Tibial nerve (tissue), 4 donors: ENCODE measurements at places on chromosomes 4 and X.
A peak's percentile ranks its signal among the peaks of the same experiment; 100 is the strongest.

DNA sequence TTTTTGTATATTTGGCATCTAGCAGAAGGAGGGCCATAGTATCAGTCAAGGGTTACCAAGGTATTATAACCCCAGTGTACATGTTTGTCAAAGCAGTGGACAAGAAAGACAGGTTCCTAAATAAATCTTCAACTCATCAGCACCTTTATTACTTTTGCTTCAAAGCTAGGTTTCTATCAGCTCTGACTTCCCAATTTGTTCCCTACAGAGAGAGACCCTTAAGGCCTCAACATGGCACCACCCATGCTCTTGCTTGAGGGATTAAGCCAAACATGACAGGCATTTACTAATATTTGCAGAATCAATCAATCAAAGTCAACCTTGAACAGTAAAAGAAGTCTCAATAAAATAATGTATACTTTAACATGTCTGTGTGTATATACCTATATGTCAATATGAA is 9.4 kb downstream of the TBCK start:
- DNase-seq: no peak
- peaks cover 9% of the 10 kb centered on the region for H3K36me3 ChIP-seq
- no peaks in the 10 kb centered on the region for H3K27me3 ChIP-seq

- no peaks in the 10 kb centered on the region for H3K27me3 ChIP-seq
- H3K4me3 ChIP-seq: no peak overlapping the region
- H3K4me1 ChIP-seq: no peaks in the 10 kb centered on the region
- no peak overlapping the region for H3K27ac ChIP-seq
- DNase-seq: no peak
- no peaks in the 10 kb centered on the region for H3K36me3 ChIP-seq
Measured at GRCh38 chr4:112185334-112185733, 40.1 kb downstream of the FAM241A start.

- no peak for DNase-seq
- H3K36me3 ChIP-seq: no peaks in the 10 kb centered on the region
- H3K27me3 ChIP-seq: no peaks in the 10 kb centered on the region
- no peak overlapping the region for H3K27ac ChIP-seq
Measured at GRCh38 chr4:80322716-80323115, 12.8 kb upstream of the CFAP299 start.

DNA sequence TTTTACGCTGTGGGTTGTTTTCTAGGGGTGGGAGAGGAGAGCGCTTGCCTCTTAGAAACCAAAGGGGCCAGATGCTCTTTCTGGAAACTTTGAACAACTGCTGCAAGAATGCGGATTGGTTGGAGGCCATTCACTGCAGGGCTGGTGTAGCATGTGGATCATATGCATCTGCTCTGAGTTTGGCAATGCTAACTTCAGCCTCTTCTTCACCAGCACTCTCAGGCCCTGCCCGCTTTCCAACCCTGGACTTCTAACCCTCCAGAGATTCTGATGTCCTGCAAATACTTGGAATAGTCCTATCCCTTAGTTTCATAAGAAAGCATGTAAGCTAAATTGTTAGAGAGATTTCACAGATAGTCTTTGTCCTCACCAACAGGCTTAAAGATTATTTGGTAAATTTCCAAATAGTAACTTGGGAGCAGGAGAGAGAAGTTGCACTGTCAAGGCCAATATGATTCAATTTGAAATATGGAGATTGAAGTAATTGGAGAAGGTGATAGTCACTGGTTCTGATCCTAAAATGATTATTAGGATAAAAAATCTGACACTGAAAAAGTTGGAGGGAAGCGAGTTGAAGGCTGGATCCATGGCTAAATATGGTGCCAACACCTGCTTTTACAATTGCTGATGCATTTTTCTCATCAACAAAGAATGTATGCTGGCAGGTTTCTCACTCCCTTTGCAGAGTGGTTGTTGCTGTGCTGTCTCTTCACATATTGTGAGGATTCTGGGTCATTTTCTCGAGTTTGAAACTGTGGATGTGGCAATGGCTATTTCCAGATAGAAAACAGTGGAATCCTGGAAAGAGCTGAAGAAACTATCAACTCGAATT is 210.4 kb downstream of the PTTG2 start:
- no peak overlapping the region for H3K27ac ChIP-seq
- no peaks in the 10 kb centered on the region for H3K4me1 ChIP-seq
- no peaks in the 10 kb centered on the region for H3K27me3 ChIP-seq
- no peak overlapping the region for H3K4me3 ChIP-seq
- no peak for DNase-seq

DNA sequence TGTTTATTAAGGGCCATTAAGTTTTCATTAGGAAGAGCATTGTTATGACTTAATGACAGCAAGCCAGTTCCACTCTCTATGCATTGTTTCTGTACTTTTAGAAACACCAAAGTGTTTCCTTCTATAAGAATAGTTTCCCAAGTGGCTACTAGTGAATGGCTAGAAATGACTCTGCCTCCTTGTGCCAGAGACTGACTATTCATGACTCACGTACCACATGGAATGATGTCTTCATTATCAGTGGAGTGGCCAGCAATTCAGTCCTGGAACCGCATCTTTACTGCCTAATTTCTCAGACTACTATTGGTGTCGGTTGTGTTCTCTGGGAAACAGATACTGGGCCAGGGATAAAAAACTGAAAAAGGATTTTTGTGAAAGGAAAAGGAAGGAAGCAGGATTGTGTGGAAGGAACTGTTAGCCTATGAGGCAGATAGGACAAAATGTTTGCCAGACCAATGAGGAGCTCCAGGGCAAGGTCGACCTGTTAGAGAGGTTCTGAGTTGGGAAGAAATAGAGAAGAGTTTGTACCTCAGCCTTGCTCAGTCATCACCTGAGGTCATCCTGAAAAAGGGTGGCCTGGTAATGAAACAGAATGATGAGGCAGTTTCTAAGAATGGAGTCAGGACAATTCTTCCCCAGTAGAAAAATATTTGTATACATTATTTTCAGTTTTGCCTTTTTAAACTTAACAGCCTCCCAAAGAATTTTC is 218.6 kb downstream of the SPCS3 start:
- H3K27ac ChIP-seq: no peak overlapping the region
- no peaks in the 10 kb centered on the region for H3K4me1 ChIP-seq
- H3K4me3 ChIP-seq: no peak overlapping the region
- no peak for DNase-seq
- H3K36me3 ChIP-seq: no peaks in the 10 kb centered on the region
- no peaks in the 10 kb centered on the region for H3K27me3 ChIP-seq

GRCh38 chrX:151754047-151754429 is 19.5 kb downstream of the CNGA2 start:
- no peak overlapping the region for H3K4me3 ChIP-seq
- H3K27me3 ChIP-seq: peaks cover 12% of the 10 kb centered on the region
- no peaks in the 10 kb centered on the region for H3K36me3 ChIP-seq
- H3K27ac ChIP-seq: no peak overlapping the region
- no peak for DNase-seq

GRCh38 chr4:153257151-153257620 is 52.9 kb downstream of the TRIM2 start:
- H3K4me3 ChIP-seq: peak overlapping the region; percentile 28
- H3K27me3 ChIP-seq: no peaks in the 10 kb centered on the region
- H3K4me1 ChIP-seq: no peaks in the 10 kb centered on the region
- DNase-seq: no peak

GRCh38 chr4:58163156-58163555 is 1053.0 kb upstream of the IGFBP7 start:
- no peaks in the 10 kb centered on the region for H3K36me3 ChIP-seq
- H3K4me1 ChIP-seq: no peaks in the 10 kb centered on the region
- DNase-seq: no peak
- no peaks in the 10 kb centered on the region for H3K27me3 ChIP-seq
- no peak overlapping the region for H3K27ac ChIP-seq

DNA sequence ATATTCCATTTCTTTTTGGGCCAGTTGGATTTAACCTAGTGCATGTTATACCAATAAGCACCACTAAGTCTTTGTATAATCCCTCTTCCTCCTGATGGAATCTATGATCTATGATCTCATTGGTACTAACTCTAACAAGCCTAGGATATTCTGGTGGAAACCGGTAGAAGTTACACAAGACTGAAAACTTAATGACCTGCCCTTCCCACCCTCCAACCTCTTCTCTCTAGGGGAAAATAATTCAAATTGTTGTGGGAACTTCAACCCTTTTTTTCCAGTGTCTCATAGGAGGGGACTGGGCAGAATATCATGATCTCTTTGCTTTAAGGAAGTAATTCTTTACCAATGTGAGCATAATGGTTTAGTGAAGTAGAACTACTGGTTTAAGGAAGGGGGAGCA is 289.5 kb upstream of the BOD1L1 start:
- H3K4me1 ChIP-seq: no peaks in the 10 kb centered on the region
- H3K4me3 ChIP-seq: no peak overlapping the region
- H3K27ac ChIP-seq: no peak overlapping the region
- no peaks in the 10 kb centered on the region for H3K36me3 ChIP-seq
- H3K27me3 ChIP-seq: no peaks in the 10 kb centered on the region
- DNase-seq: no peak

DNA sequence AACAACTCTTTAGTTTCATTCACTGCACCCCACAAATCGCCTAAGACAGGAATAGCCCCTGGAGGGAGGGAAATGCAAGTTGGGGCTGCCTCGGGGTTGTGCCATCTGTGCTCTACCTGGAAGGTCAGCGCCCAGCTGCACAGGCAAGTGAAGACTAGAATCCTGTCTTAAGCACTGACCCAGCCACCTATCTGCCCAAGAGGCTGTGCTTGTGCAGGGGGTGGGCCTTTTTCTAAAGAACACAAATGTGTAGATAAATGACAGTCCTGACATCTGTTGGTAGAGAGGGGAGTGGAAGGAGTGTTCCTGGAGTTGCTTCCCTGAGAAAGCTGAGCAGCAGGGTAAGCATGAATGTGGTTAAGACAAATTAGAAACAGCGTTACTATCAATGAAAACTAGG is 15.7 kb downstream of the ZNF518B start:
- H3K27ac ChIP-seq: no peak overlapping the region
- no peaks in the 10 kb centered on the region for H3K4me1 ChIP-seq
- no peak for DNase-seq
- no peaks in the 10 kb centered on the region for H3K27me3 ChIP-seq
- H3K4me3 ChIP-seq: no peak overlapping the region

DNA sequence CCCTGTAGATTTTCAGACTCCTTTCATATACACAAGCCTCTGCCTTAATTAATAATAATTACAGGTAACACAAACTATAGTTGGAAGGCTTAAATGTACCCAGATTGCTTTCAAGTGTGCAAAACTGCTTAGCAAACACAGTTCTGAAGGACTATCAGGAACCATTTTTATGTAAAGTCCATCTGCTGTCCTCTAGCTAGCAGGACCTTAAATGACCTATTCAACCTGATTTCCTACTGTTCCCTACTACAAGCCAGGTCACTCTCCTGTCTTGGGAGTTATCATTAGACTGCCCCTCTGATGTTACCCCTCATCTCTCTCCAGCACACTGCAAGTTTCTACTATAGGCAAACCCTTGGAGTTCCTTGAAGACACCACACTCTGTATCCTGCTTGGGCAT is 157.3 kb downstream of the GBA3 start:
- H3K4me1 ChIP-seq: no peaks in the 10 kb centered on the region
- H3K27ac ChIP-seq: no peak overlapping the region
- no peaks in the 10 kb centered on the region for H3K36me3 ChIP-seq
- H3K4me3 ChIP-seq: no peak overlapping the region

GRCh38 chr4:124151031-124151430 is 561.5 kb downstream of the ANKRD50 start:
- H3K27ac ChIP-seq: no peak overlapping the region
- no peak for DNase-seq
- H3K4me3 ChIP-seq: no peak overlapping the region

- no peak for DNase-seq
- no peak overlapping the region for H3K4me3 ChIP-seq
- no peaks in the 10 kb centered on the region for H3K27me3 ChIP-seq
- no peaks in the 10 kb centered on the region for H3K36me3 ChIP-seq
Measured at GRCh38 chr4:48635310-48635709, 144.8 kb downstream of the FRYL start.

- H3K4me3 ChIP-seq: no peak overlapping the region
- no peaks in the 10 kb centered on the region for H3K27me3 ChIP-seq
- H3K27ac ChIP-seq: no peak overlapping the region
- H3K4me1 ChIP-seq: no peaks in the 10 kb centered on the region
- H3K36me3 ChIP-seq: no peaks in the 10 kb centered on the region
- no peak for DNase-seq
Measured at GRCh38 chr4:14916554-14917297, 85.6 kb upstream of the CPEB2 start.

GRCh38 chr4:189443341-189443740 is 497.3 kb upstream of the FRG1 start:
- no peak overlapping the region for H3K4me3 ChIP-seq
- no peaks in the 10 kb centered on the region for H3K27me3 ChIP-seq
- DNase-seq: no peak

- H3K36me3 ChIP-seq: no peaks in the 10 kb centered on the region
- no peak overlapping the region for H3K4me3 ChIP-seq
- H3K27ac ChIP-seq: no peak overlapping the region
Measured at GRCh38 chrX:149903889-149904748, 23.1 kb downstream of the MAGEA8 start.

- no peak for DNase-seq
- H3K4me1 ChIP-seq: peaks cover 14% of the 10 kb centered on the region
- H3K4me3 ChIP-seq: no peak overlapping the region
- H3K27me3 ChIP-seq: no peaks in the 10 kb centered on the region
Measured at GRCh38 chr4:119733431-119733830, 104.8 kb upstream of the PDE5A start.

- H3K36me3 ChIP-seq: peaks cover 3% of the 10 kb centered on the region
- no peak overlapping the region for H3K4me3 ChIP-seq
- H3K27me3 ChIP-seq: no peaks in the 10 kb centered on the region
- no peak overlapping the region for H3K27ac ChIP-seq
- no peak for DNase-seq
- no peaks in the 10 kb centered on the region for H3K4me1 ChIP-seq
Measured at GRCh38 chr4:56480691-56481090, 13.3 kb downstream of the SRP72 start.

- H3K27ac ChIP-seq: peak overlapping the region; percentile 44
- no peaks in the 10 kb centered on the region for H3K4me1 ChIP-seq
- H3K36me3 ChIP-seq: no peaks in the 10 kb centered on the region
- H3K4me3 ChIP-seq: no peak overlapping the region
Measured at GRCh38 chrX:115689931-115690330, 129.0 kb downstream of the PLS3 start.

DNA sequence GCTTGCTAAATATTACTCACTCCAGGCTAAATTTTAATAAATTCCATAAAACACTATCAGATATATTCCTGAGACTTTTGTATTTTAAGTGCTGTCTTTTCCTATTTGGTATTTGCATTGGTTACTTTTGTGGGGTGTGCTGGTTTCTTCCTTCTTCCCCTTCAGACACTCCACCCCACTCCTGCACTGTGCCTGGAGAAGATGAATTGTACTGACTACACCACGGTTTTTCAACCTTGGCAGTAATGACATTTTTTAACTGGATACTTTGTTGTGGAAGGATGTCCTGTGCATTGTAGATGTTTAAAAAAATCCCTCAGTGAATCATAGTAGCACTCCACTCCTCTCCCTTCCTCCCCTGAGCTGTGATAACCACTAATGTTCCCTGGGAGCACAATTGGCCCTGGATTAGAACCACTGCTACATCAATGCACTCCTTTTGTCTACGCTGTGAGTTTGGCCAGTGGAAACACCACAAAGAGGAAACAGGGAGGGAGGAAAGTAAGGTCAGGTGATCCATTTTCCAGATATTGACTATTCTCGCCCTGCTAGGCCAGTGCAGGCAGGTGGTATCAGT is 36.3 kb downstream of the SNCA start:
- no peak for DNase-seq
- no peaks in the 10 kb centered on the region for H3K27me3 ChIP-seq
- no peaks in the 10 kb centered on the region for H3K36me3 ChIP-seq
- no peak overlapping the region for H3K4me3 ChIP-seq
- peak overlapping the region; percentile 20 for H3K27ac ChIP-seq

GRCh38 chr4:84710548-84710947 is 127.6 kb downstream of the CDS1 start:
- H3K4me3 ChIP-seq: no peak overlapping the region
- no peaks in the 10 kb centered on the region for H3K4me1 ChIP-seq
- H3K36me3 ChIP-seq: no peaks in the 10 kb centered on the region
- no peaks in the 10 kb centered on the region for H3K27me3 ChIP-seq
- H3K27ac ChIP-seq: no peak overlapping the region
